ENCODE measurements at places on chromosomes 6 and 20.

DNA sequence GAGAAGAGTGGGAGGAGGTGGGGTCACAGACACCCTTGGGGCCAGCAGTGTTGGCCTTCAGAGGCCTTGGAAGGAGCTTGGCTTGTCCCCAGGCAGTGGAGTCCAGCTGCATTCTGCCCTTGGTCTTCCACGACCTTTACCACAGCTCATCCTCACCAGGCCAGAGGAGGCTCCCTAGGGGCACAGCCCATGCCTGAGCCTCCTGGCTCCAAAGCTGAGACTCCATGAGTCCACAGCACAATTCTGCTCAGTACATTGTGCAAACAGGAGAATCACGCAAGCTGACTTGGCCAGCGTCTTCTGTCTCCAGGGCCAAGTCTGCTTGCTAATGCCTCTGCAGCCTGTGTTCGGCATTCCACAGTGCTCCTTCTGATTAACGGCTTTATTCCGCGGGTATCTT lies 337.2 kb downstream of the SMOC2 start:
- DNase-seq = no peak

- no peak for DNase-seq
Observed at GRCh38 chr20:63946986-63947637, 9.1 kb downstream of the UCKL1 start.

GRCh38 chr6:110020888-110021287 lies 42.8 kb downstream of the GPR6 start:
- DNase-seq = no peak

- DNase-seq = no peak
Observed at GRCh38 chr6:13877051-13877450, 47.7 kb upstream of the RNF182 start.

GRCh38 chr6:43776115-43776798 lies 6.2 kb downstream of the VEGFA start:
- DNase-seq = no peak

DNA sequence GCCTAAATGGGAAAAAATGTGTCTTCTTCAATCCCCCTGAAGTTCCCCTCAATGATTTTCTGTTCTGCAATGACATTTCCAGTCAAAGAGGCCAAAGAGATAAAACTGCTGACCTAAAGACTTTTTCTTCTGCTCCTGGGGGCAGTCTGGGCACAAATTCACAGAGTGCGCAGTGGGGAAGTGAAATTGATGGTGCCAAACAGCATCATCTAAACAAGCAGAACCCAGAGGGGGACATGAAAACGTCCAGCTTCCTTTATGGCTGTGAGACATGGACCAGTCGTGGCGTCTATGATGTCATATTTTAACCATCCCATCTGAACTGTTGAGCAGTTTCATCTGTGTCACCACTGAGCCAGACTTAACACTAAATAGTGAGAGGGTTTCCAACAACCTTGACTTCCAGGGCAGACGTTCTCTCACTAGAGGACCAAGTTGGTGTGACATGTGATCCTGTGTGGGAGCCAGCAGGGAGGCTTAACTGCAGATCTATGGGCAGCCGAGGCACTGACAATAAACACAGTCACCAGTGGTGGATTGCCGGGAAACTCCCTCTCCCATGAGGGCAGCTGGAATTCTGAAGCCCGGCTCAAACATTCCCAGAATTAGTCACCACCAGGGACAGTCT lies 12.4 kb downstream of the SCML4 start:
- DNase-seq = no peak

DNA sequence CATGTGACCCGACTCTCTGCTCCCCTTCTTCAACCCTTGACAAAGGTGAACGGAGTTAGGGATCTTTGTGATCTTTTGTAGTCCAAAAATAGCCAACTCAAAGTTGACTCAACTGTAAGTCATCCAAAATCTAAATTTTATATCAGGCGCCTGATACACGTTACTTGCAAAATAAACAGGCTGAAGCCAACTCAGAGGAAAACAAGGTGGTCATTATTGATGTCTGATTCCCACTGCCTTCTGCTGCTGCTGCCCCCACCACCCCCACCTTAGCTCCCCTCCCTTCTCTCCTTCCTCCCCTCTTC lies 13.2 kb upstream of the RNF8 start:
- no peak for DNase-seq

- DNase-seq = no peak
Observed at GRCh38 chr6:100988391-100988984, 107.4 kb upstream of the ASCC3 start.

DNA sequence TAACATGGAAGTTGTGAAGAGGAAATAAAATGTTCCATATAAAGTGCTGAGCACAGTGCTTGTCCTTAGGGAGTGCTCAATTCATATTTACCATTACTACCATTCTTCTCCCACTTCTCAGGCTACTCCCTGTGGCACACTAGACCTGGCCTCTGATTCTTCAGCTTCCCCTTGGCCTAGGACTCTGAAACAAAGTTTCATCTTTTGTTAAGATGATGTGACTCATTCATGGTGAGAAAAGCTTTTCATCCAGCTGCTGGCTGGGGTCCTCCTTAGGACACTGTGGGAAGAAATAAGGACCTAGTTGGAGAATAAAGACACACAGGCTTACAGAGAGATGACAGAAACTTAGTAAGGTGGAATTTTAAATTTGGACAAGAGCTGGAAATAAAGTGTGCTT lies 314.8 kb downstream of the CDC5L start:
- no peak for DNase-seq

- no peak for DNase-seq
Observed at GRCh38 chr6:89826029-89826528, 3.6 kb upstream of the CASP8AP2 start.

DNA sequence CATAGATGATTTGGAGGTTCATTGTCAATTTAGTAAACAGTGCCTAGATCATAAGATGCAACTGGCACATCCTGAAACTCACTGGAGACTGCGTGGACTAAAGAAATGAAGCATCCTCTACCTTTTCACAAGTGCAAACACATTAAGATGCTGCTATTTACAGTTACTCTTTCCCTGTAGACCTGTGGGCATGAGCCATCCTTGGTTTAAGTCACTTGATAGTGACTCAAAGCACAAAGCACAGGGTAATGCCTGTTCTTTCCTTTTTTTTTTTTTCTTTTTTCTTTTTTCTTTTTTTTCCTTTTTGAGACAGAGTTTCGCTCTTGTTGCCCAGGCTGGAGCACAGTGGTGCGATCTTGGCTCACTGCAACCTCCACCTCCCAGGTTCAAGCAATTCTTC lies 10.0 kb upstream of the HLA-DQA1 start:
- no peak for DNase-seq

- DNase-seq = no peak
Observed at GRCh38 chr6:80636689-80637088, 530.2 kb downstream of the BCKDHB start.

DNA sequence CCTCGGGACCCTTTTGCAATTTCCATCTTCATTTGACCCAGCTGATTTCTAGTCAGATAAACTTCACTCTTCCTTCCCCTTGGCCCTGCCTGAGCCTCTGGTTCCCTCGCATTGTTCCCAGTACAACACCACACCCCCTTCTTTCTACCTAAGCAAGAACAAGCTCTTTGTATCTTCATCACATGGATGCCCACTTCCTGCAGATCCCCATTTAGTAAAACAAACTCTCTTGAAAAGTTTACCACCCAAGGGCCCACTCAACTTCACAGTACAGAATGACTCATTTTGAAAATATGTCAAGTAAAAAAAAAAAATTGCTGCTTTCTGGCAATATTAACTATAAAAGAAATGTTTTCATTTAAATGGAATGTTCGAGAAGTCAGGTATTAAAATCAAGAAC lies 5.2 kb downstream of the FAXC start:
- no peak for DNase-seq

- DNase-seq = no peak
Observed at GRCh38 chr20:23341073-23341472, 9.5 kb upstream of the NXT1 start.

DNA sequence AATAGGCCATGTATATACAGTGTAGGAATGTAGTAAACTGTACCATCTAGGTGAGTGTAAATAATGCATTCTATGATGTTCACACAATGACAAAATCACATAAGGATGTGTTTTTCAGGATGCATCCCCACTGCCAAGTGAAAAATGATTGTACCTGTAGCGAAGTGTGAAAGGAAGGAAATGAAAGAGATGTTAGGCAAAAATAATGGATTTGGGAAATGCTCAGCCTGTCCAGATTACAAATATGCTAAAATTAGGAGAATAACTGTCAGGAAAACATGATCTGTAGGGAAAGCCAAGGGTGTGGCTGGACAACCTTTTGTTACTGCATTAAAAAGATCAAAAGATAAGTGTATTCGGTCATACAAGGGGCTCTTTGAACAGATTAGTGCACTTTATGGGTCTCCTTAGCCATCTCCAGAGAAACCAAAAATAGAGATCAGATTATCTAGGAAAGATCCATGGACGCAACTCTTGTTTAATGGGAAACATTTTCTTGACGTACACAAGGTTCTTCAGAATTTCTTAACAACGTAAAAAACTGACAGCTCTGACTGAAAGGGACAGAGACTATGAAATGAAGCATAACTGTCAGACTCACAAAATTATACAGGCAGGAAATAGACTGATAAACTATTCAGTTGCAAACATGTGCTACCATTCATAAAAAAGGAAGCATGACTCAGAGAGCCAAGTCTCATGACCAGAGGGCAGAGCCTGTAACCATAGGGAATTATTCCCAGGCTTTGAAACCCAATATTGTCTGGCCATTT lies 253.6 kb upstream of the RAB32 start:
- no peak for DNase-seq

- DNase-seq = no peak
Observed at GRCh38 chr6:79072640-79073181, 5.3 kb downstream of the PHIP start.

GRCh38 chr6:168198302-168199180 lies 119.5 kb upstream of the FRMD1 start:
- DNase-seq = no peak

DNA sequence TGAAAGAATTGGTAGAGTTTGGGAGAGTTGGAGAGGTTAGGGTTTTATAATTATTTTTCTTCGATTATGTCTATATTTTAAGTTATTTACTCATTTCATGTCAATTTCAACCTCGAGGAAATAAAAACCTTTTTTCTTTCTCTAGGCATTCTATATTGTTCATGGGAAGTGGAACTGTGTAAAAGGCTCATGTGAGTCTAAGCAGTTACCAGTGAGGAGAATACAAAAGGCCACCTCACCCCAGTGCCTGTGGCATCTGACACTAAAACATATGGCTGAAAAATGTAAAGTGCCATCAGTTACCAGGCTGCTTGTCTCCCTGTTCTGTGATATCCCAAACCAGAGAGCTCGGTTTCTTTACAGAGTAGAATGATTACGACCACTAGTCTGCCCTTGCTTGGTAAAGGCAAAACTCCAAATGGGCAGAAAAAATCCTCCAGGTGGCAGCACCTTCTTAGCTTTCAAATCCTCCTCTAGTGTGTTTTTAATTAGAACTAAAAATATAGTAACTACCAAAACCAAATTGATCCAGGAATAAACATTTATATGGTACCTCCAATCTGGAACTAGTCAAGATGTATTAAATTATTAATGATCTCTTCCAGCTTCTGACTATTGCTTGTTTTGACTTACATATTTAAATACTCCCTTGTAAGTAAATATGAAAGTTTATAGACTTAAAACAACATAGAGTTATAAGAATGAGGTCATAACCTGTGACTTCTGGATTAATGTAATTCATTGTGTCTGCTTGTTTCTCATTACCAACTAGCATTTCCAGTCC lies 122.6 kb upstream of the MCHR2 start:
- peak; percentile 48 for DNase-seq

- no peak for DNase-seq
Observed at GRCh38 chr6:14665827-14666724, 548.5 kb downstream of the CD83 start.

- no peak for DNase-seq
Observed at GRCh38 chr6:25369036-25369432, 89.9 kb downstream of the CARMIL1 start.

GRCh38 chr20:15122613-15123012 lies 785.2 kb upstream of the FLRT3 start:
- no peak for DNase-seq

- DNase-seq = no peak
Observed at GRCh38 chr6:29912840-29913239, 29.5 kb upstream of the HLA-A start.

DNA sequence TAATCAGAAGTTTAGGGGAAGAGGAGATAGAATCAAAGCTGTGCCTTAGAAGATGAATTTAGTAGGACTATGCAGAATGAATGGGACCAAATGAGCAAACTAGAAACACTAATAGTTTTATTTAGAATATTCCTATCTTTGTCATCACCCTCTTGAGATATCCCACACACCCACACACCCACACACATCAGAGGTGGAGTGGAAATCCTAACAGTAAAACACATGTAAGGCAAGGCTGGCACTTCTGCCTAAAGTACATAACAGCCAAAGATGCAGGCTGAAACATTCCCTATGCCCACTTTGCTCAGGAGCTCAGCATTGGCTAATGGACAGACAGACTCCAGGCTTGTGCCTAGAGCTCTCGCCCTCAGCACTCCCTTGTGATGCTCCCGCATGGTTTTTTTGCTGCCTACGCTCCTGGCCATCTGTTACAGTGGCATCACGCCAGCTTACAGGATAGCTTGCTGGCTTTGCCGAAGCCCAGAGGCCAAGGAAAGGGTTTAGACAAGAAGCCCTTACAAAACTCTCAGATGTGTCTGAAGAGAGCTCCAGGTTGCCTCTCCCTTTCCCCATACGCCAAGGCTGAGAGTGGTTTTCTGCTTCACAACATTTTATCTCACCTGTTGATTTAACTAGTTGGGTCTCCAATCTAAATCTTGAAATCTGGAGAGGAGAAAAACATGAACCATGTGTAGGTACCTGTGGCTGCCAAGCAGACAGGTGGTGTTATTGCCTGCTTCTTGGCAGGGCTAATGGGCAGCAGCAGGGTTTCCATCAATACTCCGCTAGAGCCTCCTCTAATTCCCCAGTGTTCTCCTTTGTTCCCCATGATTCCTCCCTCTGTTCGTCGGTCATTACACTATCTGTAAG lies 282.6 kb upstream of the ID4 start:
- DNase-seq = peak; percentile 74

DNA sequence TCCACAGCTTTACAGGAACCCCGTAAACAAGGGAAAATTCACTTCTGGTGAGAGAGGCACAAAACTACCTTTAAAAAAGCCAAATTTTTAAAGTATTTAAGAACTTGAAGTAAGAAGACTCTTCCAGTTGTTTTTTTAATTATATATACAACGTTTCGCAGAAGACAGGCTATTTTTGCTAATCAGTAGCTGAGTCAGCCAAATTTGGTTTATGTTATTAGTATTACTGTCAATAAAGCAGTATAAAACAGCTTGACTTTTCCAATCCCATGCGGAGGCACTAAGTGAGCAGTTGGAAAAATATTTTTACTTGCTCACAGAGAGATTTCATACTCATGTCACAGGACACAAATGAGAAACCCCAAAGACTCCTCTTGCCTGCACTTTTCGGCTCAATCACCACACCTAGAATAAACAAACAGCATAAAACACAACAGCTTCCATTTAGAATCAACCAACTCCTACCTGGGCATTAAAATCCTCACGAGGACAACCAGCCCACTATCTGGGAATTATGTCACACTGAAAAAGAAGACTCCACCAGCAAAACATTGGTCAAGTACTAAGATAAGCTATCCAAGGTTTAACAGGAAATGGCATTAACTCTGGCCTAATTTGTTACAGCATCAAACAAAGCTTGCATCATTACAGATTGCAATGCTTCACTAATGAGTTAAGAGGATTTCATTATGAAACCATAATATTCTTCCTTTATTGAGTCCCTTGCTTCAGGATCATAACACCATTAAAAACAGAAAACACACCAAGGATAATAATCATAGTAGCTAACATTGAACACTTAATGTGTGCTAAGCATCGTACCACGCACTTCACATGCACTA lies 26.3 kb downstream of the ELOVL5 start:
- DNase-seq = no peak
